Kidney (tissue), 22 donors: ENCODE measurements at places on chromosomes 12 and 14.

DNA sequence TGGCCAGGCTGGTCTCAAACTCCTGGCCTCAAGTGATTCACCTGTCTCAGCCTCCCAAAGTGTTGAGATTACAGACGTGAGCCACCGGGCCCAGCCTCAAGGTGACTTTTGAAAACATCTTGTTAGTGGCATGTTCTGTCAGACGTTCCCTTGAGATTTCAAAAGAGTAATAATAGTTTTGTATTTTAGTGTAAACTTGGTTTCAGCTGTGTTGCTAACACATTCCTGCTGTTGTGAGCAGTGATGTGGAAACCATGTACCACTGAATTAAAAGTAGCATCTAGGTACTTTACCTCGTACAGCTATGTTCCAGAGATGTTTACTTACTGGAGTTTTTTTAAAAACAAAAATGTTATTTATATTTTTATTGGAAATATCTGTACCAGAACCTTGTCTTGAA, 111.3 kb downstream of the AEBP2 start:
- no peak for DNase-seq

DNA sequence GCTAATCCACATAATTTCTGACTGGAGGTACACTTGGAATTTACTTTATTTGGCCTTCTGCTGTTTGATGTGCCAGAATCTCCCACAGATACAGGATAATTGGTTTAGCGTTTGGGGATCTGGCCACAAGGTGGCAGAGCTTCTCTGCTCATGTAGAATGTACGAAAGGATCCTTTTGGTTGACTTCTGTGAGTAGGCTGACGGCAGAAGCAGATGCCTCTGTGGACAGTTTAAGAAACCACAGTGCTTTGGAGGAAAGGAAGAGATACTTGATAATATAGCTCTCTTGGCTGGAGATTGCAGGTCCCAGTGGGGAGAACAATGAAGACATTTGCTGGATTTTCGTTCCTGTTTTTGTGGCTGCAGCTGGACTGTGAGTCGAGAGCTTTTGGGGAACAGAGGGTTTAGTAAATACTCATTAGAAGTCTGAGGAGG, 75.3 kb upstream of the OR4E1 start:
- peak; percentile 64 for DNase-seq

DNA sequence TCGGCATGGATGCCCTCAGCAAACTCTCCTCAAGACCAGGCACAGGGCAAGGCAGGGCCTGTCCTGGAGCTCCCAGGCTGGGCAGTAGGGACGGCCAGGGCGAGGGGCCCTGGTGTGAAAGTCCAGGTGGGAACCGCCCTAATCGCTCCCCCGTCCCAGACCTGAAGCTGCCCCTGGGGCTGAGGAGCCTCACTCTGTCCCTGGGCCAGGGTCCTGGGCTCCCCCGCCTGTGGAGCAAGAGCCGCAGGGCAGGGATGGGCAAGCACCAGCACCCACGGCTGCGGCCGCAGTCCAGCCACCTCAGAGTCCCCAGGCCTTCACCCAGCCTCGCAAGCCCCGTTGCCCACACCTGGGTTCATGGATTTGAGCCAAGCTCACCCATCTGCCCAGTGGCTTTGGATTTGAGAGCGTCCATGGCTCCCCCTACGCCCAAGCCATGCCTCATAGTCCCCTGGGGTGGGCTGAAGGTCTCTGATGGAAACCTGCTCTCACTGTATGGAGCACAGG, 102.4 kb upstream of the C14orf180 start:
- DNase-seq = no peak

GRCh38 chr12:51661836-51662235, 70.8 kb downstream of the SCN8A start:
- no peak for DNase-seq

DNA sequence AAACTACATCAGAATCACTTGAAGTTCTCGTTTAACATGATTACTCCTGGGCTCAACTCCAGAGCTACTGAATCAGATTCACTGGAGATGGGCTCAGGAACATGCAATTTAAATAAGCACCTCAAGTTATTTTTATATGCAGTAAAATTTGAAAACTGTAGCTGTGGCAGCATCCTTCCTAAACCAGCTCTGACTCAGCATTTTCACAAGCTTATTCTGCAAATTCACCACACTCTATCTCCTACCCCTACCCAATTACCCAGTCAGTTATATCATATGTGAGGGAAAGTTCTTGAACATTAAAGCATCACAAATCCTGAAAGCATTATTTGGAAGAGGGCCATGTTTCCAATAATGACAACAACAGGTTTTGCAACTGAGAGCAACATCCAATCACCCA, 24.2 kb upstream of the LRRC9 start:
- no peak for DNase-seq
